ENCODE measurements at places on chromosomes 4 and X. TPM values are rescaled to one million over a fixed set of nuclear protein-coding genes. Genes with fewer than 3 reads are reported as not detected.

DNA sequence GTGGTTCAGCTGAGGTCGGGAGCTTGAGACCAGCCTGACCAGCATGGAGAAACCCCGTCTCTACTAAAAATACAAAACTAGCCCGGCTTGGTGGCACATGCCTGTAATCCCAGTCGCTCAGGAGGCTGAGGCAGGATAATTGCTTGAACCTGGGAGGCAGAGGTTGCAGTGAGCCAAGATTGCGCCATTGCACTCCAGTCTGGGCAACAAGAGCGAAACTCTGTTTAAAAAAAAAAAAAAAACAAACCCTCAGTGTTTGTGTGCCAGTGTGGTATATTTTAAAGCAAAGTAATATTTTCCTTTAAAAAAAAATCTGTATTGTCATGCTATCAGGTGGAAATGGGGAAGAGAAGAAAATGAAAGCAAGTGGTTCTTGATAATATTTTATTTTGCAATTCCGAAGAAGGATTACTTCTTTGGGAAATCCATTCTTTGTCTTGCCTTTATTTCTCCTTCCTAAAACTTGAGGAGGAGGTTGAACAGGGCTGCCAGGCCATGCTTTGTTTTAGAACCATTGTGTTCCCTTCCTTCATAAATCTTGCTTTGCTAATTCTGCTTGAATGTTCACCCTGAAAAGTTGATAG is 14.4 kb downstream of the ALG13 start:
- DNase-seq = no peak

Gene MAGT1
- 70.6 TPM for total RNA-seq

Gene IL13RA1
- 66.8 TPM for total RNA-seq

Gene TBC1D19
- 35.2 TPM for total RNA-seq

Gene ATRX
- total RNA-seq = 124 TPM

Gene IL13RA2
- total RNA-seq = 213 TPM

DNA sequence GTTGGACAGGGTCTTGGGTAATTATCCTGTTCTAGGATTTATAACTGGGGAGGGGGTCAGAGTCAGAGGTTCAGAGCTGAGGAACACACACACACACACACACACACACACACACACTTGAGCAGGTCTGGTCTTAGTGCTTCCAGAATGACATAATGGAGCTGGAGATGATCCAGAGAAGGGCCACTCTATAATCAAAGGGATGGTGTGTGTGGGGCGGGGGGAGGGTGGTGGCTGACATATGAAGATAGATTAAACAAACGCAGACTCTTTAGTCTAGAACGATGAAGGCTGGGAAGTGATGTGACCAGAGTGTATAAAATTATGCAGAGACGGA is 434 bp upstream of the TMEM255A start:
- no peak for DNase-seq

- DNase-seq = no peak
Observed at GRCh38 chrX:134647477-134647877, 10.8 kb downstream of the PLAC1 start.

Gene NAP1L2
- total RNA-seq = 0.49 TPM

GRCh38 chrX:67094061-67094460 is 449.8 kb upstream of the AR start:
- DNase-seq = no peak
